ENCODE measurements at places on chromosomes 5 and 9.

DNA sequence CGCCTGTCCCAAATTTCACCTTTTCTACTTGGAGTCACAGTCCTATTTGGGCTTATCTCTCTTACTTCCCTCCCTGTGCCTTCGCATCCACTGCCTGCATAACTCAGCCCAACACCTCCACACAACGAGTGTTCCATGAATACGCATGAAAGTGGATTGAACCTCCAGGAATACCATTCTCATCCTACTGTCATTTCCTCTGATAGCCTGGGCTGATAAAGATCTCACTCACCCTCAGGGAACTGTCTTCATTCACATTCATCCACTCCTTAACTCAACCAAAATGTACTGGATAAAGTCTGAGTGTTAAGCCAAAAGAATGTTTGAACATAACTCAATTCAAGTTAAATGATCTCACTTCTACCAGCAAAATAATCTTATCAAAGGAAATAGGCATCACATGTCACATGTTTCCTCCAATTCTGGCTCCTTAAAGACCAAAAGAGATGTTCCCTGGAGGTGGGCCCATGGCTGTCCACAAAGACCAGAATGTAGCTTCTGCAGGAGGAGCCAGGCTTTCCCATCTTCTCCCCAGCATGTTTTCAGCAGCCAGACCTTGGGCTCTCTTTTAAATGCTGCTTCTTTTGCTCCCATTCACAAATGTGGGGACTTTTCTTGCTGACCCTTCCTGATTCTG is 28.4 kb upstream of the TRIO start:
- DNase-seq: no peak

DNA sequence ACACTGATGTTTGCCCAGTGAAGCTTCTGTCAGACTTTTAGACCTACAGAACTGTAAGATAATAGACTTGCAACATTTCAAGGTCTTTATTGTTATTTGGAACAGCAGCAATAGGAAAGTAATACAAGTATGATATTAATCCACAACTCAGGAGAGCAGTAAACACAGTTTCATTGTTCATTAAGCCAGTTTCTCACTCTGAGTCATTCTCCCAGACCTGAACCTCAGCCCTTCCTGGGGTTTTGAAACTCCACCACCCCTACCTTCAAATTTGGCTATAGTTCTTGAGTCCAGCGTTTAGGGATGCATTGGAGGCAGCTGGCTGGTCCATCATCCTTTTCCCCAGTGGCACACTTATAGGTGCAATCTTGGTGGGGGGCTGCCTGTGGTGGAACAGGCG is 203.2 kb downstream of the RAB3C start:
- no peak for DNase-seq

DNA sequence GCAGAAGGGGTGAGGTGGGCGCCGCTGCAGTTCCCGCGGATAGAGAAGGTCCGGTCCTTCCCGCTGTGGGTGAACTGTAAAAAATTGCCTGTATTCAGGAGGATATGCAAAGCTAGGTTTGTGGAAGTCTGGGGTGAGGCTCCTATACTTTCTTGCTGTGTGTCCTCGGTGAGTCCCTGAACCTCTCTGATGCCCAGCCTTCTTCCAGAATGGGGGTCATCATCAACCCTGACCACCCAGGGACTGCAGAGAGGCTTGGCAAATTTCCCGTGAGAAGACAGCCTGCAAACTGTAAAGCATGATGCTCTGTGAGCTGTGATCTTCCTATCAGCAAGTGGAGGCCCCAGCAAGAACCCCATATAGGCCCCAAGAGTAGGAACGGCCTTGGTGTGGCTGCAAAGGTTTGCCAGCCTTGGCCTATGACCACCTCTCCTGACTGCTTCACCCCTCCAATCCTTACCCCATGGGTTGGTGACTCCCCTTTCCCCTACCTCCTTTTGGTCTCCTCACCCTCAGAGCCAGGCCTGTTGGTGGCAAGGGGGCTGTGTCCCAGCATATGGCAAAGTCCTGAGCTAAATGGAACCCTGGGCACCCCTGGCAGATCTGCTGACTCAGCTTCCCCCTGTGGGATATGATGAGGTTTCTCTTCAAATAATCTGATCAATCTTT is 760 bp downstream of the ALDH1B1 start:
- DNase-seq: no peak

DNA sequence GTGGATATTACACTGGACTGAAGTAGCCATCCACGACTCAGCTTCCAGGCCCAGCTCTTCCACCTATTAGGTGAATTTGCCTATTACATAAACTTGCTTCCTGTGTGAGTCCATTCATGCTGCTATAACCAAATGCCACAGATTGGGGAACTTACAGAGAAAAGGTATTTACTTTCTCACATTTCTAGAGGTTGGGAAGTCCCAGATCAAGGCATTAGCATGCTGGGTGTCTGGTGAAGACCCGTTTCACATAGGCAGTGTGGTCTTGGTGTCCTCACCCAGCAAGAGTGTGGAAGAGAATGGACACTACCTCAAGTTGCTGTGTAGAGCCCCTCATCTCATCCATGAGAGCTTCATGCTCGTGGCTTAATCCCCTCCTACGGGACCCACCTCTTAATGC is 282.6 kb downstream of the IRX1 start:
- no peak for DNase-seq

- no peak for DNase-seq
These were observed 22.2 kb downstream of the CACNA1B start for GRCh38 chr9:137899551-137900360.

GRCh38 chr5:1029282-1029944 is 20.8 kb downstream of the NKD2 start:
- no peak for DNase-seq

DNA sequence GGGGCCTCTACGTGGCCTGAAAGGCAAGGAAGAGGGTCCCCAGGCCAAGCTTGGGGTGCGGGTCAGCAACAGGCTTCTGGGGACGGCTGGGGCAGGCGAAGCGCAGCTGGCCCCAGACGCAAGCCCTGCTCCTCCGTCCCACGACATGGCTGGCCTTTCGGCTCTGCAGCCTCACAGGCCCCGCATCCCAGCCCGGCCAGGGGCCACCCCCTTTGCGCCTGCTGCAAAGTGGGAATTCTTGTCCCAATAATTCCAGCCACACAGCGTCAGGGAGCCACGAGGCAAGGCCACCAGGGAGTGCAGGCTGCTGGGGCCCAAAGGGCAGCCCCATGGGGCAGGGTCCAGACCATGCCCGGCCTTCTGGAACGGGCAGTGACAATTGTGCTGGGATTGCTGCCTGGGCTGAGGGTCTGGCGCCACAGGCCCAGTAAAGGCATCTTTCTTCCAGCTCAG is 1.1 kb upstream of the ENTPD2 start:
- DNase-seq: no peak

- DNase-seq: no peak
These were observed 297.4 kb upstream of the ZNF608 start for GRCh38 chr5:125043781-125044391.

DNA sequence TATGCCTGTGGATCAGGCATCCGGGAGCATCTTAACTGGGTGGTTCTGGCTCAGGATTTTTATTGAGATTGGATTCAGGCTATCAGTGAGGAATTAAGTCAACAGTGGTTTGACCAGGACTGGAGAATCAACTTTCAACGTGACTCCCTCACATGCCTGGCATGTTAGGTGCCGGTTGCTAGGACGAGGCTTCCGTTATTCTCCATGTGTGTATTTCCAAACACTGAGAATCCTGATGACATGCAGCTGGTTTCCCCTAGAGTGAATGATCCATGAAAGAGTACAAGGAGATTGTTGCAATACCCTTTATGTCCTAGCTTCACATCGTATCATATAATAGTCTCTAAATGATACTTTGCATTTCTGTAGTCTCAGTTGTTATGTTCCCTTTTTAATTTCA is 529.2 kb downstream of the ANXA1 start:
- no peak for DNase-seq

GRCh38 chr5:14155075-14155474 is 11.9 kb downstream of the TRIO start:
- no peak for DNase-seq
